ENCODE measurements at places on chromosomes 6 and 20.

GRCh38 chr6:157406661-157407060, 25.7 kb downstream of the ZDHHC14 start:
- no peak for DNase-seq

DNA sequence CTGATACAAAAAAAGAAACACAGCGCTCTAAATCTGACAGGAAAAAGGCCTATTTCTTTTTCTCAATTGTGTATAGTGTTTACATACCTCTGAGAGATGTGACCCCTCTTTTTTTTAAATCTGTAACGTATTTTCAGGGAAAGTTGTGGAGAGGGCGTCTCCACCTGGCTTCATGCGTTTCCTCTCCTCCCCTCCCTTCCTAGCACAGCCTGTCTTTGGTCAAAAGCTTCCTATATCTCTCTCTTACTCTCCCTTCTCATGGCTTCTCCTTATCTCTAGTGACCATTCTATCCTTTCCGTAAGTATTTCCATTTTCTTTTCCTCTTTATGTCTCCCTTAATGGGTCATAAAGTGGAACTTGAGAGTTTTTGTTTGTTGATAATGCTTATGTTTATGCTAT, 458.9 kb downstream of the HACE1 start:
- DNase-seq = no peak

DNA sequence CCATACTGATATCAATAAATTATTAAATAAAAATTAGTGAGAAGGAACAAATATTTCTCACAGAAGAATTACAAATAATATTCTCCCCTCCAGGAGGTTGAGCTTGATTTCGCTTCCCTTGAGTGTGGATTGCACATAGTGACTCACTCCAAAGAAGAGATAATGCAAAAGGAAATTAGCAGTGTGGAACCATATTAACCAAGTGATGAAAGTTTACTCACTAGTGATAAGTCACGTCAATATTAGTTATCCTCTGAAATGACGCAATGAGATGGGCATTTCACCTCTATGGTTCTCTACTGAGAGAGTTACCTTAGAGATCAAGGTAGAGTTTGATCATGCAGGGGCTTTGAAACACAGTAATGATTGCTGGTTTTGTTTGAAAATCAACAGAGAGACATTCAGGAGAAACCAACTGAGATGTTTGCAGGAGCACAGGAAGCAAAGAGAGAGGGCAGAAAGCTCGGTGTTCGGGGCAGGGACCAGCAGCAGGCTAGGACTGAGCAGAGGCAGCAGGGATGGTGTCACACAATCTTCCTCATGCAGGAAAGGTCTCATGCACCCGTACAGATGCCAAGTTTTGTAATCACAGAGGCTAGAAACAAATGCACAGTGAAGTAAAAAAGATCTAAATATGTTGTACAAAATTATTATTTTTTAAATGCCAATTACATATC, 634.5 kb downstream of the QKI start:
- DNase-seq = no peak

GRCh38 chr6:133225560-133225959, 15.6 kb upstream of the EYA4 start:
- no peak for DNase-seq

- DNase-seq = no peak
Measured at GRCh38 chr6:81859884-81860283, 107.4 kb upstream of the TENT5A start.

DNA sequence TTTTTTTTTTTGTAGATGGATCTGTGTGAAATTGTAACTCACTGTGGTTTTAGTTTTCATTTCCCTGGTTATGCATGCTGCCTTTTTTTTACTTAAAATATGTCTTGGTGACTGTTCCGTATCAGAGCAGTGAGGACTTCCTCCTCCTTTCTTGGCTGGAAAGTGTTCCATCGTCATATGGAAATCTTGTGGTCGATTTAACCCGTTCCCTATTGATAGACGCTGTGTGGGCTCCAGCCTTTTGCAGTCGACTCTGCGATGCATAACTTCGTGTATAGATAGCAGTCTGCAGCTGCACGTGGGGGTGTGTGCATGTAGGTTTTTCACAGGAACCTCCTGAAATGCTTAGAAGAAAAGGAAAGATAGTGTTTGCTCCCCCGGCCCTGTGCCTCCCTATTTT, 28.1 kb upstream of the PNPLA1 start:
- no peak for DNase-seq

- no peak for DNase-seq
Measured at GRCh38 chr6:149293244-149293643, 24.3 kb upstream of the TAB2 start.

GRCh38 chr6:140436023-140436811, 1061.8 kb upstream of the CITED2 start:
- no peak for DNase-seq

DNA sequence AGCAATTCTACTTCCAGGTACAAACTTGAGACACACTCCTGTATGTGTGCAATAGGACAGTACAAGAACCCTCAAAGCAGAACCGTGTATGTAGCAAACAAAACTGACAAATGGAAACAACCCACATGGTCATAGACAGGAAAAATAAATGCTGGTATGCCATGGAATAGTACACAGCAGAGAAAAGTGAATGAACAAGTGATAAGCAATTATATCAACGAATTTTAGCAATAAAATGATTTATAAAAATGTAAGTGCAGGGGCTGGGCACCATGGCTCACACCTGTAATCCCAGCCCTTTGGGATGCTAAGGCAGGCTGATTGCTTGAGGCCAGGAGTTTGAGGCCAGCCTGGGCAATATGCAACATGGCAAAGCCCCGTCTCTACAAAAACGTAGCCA, 9.3 kb downstream of the RIPOR3 start:
- DNase-seq = no peak

DNA sequence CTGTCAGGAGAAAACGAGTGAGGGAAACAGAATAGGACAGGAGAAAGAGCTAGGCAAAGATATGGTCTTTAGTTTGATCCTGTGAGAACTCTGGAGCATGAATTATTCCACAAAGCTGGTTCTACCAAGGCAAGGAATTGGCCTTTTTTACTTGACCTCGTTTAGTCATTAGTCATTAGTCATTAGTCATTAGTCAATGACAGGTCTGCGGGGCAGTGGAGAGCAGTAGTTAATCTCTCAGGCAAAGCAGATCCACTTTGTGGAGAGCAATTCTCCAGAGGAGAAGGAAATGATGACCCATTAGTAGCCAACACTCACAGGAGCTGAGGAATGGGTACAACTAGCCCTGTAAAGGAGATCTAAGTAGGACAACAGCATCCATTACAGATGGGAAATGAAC, 22.0 kb upstream of the ABCC10 start:
- no peak for DNase-seq

DNA sequence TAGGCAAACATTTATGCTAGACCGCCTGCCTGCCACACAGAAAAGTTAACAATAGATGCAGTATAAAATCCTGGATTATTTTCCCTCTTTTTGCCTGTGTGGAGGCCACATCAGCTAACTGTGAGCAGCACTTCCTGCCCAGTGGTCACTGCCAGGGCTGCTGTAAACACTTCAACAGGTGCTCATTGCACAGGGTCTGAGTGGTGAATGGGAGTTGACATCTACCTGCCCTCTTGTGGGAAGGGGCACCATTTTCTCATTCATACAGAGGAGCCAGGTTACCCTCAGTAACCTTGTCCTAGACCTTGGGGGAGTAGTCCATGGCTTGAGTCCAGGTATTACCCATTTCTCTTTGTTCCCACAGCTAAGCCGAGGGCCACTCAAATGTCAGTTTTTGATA, 235.3 kb downstream of the TMEM242 start:
- no peak for DNase-seq

DNA sequence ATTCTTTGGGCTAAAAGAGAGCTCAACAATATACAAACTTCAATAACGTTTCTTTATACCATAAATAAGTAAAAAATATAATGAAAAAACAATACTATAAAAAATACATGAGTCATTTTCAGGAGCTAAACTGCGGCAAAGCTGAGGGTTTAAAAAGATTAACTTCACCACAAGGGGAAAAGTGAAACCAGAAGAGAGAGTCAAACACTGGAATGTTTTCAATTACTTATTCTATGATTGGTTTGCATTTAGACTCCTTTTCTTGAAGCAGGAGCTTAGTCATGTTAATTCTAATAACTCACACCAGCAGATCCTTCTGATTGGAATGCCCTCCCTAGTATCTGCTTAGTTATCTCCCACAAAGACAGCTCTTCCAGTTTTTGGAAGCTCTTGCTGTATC, 627.3 kb downstream of the UTRN start:
- no peak for DNase-seq

- DNase-seq = no peak
Measured at GRCh38 chr6:154893917-154894316, 101.2 kb upstream of the TIAM2 start.

DNA sequence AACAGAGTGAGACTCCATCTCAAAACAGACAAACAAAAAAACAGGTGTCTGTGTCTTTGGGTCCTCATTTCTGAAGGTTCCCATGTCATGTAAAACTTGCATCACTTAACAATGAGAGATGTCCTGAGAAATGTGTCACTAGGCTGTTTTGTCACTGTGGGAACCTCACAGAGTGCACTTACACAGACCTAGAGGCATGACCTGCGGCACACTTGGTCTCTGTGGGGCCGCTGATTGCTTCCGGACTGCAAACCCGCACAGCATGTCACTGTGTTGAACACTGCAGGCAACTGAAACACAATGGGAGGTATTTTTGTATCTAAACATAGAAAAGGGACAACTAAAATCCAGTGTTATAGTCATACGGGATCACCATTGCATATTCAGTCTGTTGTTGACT, 42.3 kb upstream of the TMEM181 start:
- no peak for DNase-seq

- DNase-seq = no peak
Measured at GRCh38 chr6:85390775-85391174, 59.1 kb upstream of the NT5E start.

- no peak for DNase-seq
Measured at GRCh38 chr6:82362144-82362543, 1.5 kb upstream of the TPBG start.

GRCh38 chr6:150184850-150185731, 42.2 kb downstream of the PPP1R14C start:
- no peak for DNase-seq

DNA sequence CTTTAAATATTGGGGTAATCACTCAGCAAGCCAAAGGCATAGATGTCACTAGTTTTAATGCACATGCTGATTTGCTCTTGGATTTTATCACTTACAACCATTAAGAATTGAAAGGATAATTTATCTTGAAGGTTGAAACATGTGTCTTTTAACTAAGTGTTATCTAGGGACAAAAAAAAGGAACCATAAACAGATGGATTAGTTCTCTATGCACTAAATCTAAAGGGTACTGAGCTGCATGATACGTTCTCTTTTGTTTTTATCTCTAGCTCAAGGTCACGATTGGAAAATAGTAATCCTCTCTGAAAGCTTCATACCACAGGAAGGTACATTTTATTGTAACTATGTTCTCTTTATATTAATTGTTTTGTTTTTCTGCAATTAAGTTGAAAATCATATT, 1426.6 kb downstream of the GRIK2 start:
- no peak for DNase-seq

DNA sequence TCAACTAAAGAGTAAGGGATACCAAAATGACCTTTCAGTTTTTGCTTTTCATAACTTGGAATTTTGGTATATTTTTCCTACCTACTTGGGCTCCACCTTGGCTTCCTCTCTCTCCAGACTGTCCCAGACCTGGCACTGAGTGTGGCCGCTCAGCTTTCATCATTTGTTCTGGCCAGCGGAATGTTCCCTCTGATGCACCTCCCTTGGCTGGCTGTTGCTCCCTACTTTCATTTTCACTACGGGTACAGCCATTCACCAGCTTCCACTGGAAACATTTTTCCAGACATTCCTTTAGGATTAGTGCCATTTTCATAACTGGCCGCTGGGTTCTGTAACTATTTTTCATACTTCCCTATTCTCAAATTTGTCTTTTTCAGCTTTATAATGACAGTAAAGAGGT, 487.4 kb downstream of the TENT5A start:
- DNase-seq = no peak

- DNase-seq = no peak
Measured at GRCh38 chr6:89402776-89403175, 9.3 kb downstream of the RRAGD start.

GRCh38 chr6:157561929-157562810, 181.2 kb downstream of the ZDHHC14 start:
- DNase-seq = no peak

DNA sequence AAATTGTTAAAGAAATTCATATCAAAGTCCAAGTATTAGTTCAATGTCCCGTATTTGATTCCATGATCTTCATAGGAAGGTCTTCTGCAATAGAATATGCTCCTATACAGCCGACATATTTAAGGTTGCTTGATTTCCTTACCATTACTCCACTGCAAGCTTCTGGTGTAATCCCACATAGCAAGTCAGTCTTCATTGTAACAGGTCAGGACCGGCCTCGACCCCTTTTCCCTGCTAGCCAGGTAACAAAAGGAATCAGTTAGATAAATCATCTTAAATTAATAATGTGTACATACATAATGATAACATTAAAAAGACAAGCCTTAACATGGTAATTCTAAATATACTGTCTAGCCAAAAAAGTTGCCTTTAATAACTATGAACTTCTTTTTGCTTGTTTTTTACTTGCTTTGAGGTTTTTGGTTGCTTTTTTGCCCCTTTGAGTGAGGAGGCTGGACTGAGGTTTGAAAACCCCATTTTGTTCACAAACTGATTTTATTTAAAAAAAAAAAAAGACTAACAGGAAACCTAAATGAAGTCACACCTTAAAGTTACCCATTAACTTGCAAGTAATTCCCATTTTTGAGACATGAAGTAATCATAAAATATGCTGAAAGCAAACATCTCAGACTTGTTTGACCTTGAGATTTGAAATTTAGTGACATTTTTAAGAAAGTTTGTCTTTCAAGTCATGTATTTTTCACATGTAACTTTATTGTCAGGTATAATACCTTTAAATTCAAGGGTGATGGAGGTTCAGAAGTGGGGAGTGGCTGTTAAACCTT, 19.2 kb upstream of the SNX14 start:
- no peak for DNase-seq

GRCh38 chr20:32941155-32941885, 62.9 kb downstream of the SUN5 start:
- DNase-seq = no peak

- no peak for DNase-seq
Measured at GRCh38 chr20:32360333-32360634, 2.2 kb downstream of the ASXL1 start.

DNA sequence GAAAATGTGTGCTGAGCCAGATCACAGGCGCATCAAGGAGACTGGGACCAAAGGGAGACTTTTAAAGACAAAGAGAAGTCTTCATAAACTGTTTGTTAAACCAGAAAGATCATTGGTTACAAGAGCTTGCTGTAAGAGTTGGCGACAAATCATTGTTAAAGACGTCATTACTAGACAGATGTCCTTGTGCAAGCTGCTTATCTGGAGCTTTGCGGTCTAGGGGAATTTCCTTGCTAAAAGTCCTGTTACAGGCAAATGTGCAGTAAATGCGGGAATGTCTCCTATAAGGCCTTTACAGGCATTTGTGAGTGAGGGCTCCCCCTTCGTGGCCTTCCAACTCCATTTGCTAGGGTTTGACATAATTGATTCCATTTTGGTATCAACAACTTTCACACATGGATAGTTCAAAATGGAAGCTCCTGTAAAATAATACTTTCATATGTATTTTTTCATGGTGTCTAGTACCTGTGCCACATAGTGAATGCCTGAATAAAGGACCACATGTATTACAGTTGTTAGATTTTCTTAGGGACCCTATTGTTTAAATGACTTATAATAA, 362.4 kb downstream of the UTRN start:
- no peak for DNase-seq
